Lower lobe of right lung (tissue), 2 donors: ENCODE measurements at places on chromosomes 2 and 18.

DNA sequence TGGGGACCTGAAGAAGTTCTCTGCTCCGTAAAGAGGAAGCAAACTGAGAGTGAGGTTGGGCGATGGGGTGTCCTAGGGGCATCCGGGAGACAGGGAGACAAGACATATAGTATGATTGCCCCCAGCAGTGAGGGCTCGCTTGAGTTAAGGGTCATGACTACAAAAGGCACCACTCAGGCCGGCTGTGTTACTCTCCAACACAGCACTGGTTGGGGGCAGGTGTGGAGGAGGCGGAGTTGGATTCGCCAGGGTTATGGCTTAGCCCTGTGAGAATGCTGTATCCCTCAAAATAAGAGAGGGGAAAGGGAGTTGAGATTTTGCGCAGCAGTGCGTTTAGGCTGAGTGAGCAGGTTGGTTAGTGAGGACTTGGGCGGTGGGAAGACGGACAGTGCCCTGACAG is 12.0 kb downstream of the DYSF start:
- DNase-seq = no peak

GRCh38 chr2:127609818-127610217 is 36.1 kb upstream of the GPR17 start:
- DNase-seq = no peak

GRCh38 chr18:11739893-11740292 is 50.8 kb downstream of the GNAL start:
- DNase-seq = no peak

- no peak for DNase-seq
Measured at GRCh38 chr2:63914311-63914710, 72.6 kb downstream of the UGP2 start.

- no peak for DNase-seq
Measured at GRCh38 chr2:217695033-217695520, 307.7 kb downstream of the TNS1 start.

GRCh38 chr2:159973325-159973724 is 89.1 kb downstream of the PLA2R1 start:
- DNase-seq = no peak

- no peak for DNase-seq
Measured at GRCh38 chr2:198913394-198914152, 544.2 kb downstream of the SATB2 start.

DNA sequence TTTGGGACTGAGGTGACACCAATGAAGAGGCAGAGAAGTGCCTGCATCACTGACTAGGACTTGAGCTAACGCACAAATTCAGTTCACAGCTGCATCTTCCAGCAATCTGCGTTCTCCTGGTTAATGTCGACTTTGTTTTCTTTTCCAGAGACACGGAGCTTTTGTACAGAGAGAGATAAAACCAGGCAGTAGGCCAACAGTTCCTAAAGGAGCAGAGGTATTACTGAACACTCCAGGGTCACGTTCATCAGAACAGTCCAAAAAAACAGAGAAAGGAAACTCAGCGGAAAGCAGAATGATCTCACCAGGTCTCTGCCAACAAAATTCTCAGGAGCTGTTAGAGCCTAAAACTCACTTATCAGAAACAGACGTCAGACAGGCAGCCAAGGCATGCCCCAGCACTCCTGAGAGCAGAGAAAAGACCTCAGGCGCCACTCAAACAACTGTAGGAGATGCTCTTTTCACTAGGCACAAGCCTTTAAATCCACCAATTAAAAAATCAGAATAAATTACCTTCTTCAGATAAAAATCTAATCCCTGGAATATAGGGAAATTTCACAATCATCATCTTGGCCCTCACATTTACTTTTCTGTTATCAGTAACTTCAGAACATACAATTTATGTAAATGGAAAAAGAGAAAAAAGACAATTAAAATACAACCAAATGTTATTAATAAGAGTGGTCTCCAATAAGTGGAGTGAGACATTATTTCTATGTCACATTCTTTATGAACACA is 95.9 kb upstream of the SPTBN1 start:
- no peak for DNase-seq

DNA sequence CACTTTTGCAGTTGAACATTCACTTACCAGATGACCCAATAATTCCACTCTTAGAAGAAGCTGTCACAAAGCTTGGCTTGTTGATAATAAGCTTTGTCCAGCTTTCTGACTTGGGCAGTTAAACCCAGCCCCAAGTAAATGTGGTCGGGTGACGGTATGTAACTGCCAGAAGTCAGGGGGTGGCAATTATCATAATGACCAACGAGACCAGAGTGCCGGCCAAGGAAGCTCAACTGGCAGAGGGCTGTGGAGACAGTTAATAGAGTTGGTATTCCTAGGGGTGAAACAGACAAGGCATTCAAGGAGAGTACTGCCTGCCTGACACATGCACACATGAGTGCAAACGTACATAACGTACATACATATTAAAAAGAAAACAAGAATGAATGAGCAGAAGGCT is 116.7 kb downstream of the EIPR1 start:
- DNase-seq = no peak

DNA sequence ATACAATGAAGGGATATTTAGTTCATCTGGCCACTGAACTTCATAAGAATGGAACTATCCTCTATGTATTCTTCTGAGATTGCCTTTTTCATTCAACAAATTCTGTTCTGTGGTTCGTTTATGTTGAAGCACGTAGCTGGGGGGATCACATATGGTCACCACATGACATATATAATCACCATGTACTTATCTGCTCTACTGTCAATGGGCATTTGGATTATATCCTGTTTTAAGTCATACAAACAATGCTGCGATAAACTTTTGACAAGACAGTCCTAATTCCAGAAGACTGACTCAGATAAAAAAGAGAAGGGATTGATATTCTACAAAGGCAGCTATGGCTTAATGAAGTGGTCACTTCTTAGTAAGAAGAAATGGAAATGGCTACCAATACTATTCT is 116.0 kb upstream of the CCDC195 start:
- no peak for DNase-seq

DNA sequence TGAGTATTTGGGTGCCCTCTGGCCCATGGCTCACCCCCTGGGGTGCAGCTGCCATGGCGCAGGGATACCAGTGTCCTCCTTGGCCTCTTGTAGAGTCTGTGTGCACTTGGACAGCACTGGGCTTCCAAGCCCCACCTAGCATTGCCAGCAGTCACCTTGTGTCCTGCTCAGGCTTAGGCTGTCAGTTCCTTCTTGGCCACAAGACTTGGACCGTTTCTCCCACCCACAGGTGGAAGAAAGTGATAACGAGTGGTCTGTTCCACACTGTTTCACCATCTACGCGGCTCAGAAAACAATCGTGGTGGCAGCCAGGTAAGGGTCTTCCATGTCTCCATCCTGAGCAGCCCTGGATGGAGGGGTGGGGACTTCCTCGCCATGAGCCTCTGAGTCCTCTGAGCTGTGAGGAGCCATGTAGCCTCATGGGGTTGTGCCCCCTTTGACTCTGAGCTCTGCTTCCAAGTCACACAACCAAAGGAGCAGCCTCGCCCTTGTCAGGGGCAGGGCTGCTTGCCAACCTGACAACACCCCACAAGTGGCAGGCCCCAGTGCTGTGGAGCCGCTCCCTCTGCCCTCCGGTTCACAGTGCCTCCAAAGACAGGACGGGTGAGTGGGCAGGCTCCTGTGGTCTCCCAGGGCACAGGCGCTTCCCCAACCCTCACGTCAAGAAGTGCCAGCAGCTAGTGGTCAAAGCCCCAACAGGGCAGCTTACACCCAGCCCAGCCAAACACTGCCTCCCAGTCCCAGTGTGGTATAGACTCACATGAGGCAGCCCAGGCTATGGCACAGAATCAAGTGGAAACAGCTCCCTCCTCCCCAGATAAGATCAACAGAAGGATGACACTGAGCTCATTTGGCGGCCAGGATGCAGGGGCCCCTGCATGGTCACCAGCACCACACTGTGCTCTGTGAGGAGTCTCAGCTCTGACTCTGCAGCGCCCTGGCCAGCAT is 18.4 kb downstream of the STK25 start:
- no peak for DNase-seq

GRCh38 chr2:215149060-215149459 is 10.6 kb upstream of the ABCA12 start:
- no peak for DNase-seq

DNA sequence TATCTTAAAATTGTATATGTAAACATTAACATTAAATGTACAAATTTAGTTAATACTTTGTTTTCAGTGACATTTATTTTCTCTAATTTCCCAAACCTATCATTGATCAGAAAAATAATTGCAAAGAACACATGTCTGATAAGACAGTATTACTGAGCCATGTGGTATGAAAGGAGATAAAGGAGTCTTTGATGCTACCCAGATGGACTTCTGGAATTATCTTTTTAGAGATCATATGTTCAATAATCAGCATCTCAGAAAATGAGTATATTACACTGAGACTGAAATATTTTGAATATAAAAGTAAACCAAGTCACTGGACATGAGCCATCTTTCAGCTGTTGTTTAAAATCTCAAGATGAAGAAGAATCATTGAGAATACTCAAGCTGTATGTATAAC is 153.3 kb downstream of the PHLPP1 start:
- DNase-seq = no peak

- DNase-seq = no peak
Measured at GRCh38 chr2:11257078-11257477, 87.4 kb downstream of the ROCK2 start.

- DNase-seq = no peak
Measured at GRCh38 chr2:214630402-214631045, 179.0 kb downstream of the BARD1 start.

GRCh38 chr2:55779459-55780421 is 86.1 kb upstream of the PNPT1 start:
- no peak for DNase-seq

DNA sequence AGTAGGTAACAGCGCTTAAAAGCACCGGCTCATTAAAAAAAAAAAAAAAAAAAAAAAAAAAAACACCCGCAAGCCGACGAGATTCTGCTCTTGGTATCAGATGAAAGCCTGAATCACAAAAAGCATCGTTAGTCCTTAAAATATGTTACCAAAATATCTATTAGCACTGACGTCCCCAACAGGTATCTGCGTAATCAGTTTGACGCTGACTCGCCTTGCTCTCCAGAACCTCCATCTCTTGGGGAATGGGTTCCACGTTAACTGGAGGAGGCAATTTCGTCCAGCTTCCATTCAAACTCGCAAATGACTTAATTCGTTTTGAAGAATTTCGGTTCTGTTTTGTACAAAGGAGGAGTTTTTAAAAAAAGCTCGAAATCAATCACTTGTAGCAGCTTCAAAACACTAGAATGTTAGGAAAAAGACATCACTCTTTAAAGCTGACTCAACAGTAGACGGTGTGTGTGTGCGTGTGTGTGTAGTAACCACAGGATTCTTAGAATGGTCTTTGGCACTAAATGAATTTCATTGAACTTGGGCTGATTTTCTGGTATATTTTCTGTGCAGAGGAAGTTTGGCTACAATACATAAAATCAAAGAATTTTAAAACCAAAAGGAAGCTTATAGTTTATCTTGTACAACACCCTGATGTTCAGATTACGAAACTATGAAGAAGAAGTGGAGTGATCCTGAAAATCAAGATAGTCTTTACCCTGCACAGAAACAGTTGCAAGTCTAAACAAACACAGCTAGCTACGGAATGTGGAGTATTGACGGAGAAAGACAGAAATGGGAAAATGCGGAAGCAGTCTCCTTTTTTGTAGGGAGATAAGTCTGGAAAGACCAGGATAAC is 1.1 kb upstream of the PGAP1 start:
- DNase-seq = no peak

- DNase-seq = peak; percentile 63
Measured at GRCh38 chr2:60515721-60516226, 37.7 kb downstream of the BCL11A start.

DNA sequence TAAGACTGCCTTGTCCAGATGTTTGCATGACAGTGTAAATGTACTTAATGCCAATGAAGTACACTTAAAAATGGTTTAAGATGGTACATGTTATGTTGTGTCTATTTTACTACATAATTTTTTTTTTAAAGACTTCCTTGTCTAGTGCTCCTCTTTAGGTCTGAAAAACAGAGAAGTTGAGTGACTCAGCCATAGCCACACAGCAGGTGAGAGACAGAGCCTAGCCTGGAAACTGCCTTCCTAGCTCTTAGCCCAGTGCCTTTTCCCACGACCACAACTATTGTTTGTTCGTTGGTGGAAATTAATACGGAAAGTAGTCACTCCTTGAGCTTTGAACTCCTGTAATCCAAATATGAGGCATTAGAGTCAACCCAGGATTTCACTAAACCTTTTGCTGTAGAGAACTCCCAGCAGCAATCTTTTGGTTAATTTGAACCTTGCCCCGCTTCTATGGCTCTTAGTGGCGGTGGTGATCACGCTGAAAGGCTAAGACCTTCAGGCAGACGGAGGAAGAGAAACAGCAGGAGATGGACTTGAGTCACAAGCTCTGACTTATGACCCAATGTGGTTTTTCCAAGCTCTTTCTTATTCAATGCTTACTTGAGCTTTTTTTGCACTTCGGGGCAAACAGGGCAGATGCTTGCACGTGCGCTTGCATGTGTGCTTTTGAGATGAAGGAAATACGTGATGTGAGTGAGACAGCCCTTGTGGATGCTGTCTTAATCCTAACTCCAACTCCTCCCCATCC is 21.2 kb downstream of the TRIB2 start:
- no peak for DNase-seq

DNA sequence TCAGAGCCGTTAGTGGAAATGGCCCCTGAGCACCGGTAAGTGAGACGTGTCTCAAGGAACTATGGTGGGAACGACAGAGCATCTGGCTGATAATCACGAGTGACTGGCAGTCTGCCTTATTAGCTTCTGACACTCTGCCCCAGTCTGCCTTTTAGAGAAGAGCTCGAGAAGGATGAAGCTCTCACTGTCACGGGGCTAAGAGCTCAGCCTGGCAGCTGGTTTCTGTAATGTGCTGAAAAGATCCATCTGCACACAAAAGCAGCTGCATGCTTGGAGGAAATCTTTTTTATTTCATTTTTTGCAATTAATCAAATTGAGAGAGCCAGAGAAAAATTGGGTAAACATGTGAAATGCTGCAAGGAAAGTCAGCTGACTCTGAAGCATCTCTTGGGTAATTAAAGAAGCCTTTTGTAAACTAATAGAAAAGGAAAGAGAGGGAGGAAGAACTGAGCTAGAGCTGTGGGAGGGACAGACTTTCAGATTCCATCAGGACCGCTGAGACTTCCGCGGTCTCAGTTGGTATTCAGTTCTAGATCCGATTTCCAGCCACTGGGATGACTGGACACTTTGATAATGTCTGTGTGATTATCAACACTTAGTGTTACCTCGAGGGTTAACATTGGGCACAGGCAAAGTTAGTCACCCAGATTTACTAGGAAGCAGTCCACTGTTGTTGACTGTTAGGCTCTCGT is 24.4 kb downstream of the MBP start:
- DNase-seq = no peak

DNA sequence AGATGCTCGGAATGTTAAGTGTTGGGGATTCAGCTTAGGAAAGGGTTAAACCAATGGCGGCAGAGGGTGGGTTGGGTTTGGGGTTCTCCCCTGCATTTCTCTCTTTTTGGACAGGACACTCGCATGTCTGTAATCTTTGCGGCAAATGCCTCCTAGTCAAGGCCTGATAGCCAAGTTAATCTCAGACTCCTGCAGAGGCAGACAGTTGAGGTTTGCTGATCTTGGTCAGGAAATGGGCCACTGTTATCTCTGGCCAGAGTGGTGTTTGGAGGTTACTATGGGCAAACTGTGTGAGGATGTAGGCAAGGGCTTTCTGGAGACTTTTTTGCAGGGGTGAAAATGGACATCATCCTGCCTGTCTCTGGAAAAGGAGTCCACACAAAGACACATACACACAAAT is 188.8 kb downstream of the SETBP1 start:
- no peak for DNase-seq
